ENCODE measurements at places on chromosomes 1 and 21. TPM values are rescaled to one million over a fixed set of nuclear protein-coding genes. Genes with fewer than 3 reads are reported as not detected.

DNA sequence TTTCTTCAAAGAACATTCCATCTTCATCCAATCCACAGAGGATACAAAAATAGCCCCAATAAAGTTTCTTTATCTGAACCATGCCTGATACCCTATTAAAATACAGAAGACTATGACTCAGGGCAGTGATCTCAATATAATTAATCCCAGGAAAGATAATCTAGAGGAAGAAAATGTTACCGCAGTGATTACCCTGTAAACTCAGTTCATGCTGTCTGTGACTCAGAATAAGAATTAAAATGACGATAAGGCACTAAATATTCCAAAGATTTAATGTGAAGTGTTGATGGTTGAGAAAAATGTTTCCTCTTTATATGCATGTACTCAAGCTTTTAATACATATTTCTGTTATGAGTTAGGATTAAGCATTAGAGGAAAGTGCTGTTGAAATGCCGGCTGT lies 88.6 kb upstream of the LYPLAL1 start:
- no peak for DNase-seq

- DNase-seq, result no peak
These were observed 10.1 kb upstream of the TIAM1 start for GRCh38 chr21:31354122-31354521.

GRCh38 chr1:31846484-31846883 lies 30.7 kb upstream of the SPOCD1 start:
- DNase-seq, result no peak

DNA sequence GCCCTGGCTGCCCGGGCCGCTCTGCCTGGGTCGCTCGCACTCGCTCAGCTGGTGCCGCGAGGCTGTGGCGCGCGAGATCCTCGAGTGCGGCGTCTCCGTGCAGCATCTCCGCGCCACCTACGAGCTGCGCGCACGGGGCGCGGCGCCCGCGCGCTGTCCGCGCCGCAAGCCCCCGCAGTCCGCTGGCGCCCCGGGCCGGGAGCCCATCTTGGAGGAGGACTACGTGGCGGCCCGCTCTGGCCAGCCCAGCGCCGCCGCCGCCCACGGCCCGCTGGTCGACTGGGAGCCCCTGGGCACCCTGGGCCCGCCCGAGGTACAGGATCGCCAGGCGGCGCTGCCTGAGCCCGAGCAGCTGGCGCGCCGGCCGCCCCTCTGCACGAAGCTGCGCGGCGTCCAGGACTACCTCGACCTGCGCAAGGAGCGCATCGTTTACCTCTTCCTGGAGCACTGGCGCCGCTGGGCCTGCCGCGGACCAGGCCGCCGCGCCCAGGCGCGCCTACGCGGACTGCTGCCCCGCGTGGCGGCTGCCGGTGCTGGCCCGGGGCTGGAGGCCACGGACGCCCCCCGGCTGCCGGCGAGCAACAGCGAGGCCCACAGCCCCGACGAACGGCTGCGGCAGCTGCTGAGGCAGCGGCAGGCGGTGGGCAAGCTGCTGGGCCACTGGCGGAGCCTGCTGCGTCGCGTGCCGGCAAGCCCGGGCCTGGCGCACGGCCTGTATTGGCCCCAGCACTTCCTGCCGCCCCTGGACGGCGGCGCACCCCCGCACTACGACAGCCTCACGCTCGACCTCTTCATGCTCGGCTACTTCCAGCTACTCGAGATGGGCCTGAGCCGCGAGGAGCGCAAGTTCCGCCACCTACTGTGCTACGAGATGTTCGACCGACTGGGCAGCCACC lies 10.9 kb downstream of the TNFRSF25 start:
- DNase-seq, result no peak

The FABP3 gene
- total RNA-seq, result not detected

The HAO2 gene
- not detected for total RNA-seq

The DENND2C gene
- total RNA-seq, result 1.3 TPM

Data from glomerular endothelial cell (primary cell).